ENCODE measurements at places on chromosomes 12 and 14. TPM values are rescaled to one million over a fixed set of nuclear protein-coding genes. Genes with fewer than 3 reads are reported as not detected.

CMA1 gene
- not detected for total RNA-seq

DNA sequence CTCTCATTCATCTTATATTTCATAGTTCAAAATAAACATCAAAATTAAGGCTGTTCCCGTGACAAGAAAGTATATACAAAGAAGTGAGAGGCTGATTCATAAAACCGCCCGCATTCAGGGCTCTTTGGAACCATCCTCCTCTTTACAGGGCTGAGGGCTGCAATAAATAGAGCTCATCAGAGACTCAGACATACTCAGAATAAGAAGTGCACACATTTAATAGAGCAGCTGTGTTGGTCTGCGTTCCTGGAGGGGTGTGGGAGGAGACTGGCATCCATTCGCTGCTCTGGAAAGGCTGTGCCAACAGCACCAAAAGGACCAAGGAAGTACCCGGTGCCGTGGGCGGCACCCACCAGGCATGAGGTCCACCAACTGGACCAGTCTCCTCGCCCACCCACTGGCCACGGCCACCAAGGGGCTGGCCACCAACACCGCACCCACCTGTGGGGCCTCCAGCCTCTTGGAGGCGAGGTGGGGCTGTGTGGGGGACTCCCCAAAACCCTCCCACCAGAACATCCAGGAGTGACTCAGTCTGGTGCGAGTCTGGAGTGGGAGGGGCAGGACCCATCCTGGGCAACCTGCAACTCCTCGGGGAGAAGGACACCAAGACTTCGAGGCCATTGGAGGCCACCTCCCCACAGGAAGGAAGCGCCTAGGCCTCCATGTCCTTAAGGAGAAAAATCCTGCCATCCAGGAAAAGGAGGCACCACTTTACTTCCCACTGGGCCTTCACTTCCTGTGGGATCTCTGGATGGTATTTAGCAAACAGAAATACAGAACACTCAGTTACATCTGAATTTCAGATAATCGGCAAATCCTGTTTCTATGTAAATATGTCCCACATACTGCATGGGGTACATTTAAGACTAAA lies 32.7 kb downstream of the VCPKMT start:
- H3K27me3 ChIP-seq: no peaks in the 10 kb centered on the region
- H3K36me3 ChIP-seq: no peaks in the 10 kb centered on the region
- H3K27ac ChIP-seq: peak overlapping the region; percentile 64
- DNase-seq: no peak

- no peaks in the 10 kb centered on the region for H3K27me3 ChIP-seq
- no peaks in the 10 kb centered on the region for H3K36me3 ChIP-seq
- DNase-seq: no peak
- no peak overlapping the region for H3K27ac ChIP-seq
- no peaks in the 10 kb centered on the region for H3K4me1 ChIP-seq
Measured at GRCh38 chr14:50082308-50082742, 34.0 kb downstream of the VCPKMT start.

GRCh38 chr12:32533971-32534590 lies 134.7 kb downstream of the FGD4 start:
- H3K27me3 ChIP-seq: no peaks in the 10 kb centered on the region
- H3K4me1 ChIP-seq: peaks cover 25% of the 10 kb centered on the region
- peak overlapping the region; percentile 42 for H3K4me3 ChIP-seq
- no peaks in the 10 kb centered on the region for H3K36me3 ChIP-seq
- peak overlapping the region; percentile 72 for H3K27ac ChIP-seq
- DNase-seq: peak; percentile 82

DNA sequence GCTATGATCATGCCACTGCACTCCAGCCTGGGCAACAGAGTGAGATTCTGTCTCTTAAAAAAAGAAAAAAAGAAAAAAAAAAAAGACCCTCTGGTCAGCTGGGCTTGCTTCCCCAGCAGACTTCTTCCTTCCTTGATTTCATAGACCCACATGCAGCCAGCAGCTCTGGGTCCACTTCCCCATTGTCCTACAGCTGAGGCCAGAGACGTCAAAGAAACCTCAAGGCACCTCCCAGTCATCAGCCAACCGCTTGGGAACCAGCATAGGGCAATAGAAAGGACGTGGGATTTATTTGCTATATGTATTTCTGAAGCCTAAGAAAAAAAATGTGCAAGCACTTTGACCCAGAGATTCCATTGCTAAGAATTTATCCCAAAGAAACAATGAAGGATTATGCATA lies 35.4 kb upstream of the SPPL3 start:
- no peaks in the 10 kb centered on the region for H3K27me3 ChIP-seq
- peak; percentile 74 for DNase-seq
- peak overlapping the region; percentile 39 for H3K27ac ChIP-seq
- H3K36me3 ChIP-seq: no peaks in the 10 kb centered on the region

DNA sequence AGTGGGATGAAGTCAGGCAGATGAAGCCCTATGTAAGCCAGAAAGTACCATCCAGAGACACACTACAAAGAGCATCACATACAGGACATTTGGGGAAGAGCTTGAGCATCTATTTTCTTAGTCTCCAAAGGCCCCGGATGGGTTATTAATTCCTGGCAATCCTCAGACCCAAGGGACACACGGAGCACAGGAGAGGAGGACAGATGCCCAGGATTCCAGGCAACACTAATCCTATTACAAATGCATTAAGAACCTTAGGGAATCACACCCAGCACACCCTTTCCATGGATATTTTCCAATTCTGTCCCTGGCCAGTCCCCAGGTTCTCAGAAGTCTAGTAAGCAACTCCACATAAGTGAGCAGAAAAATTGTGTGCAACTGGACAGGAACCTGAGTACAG lies 65.9 kb downstream of the CMKLR1 start:
- no peaks in the 10 kb centered on the region for H3K4me1 ChIP-seq
- DNase-seq: no peak
- no peaks in the 10 kb centered on the region for H3K36me3 ChIP-seq
- H3K4me3 ChIP-seq: no peak overlapping the region

- no peak overlapping the region for H3K4me3 ChIP-seq
- no peak for DNase-seq
- no peaks in the 10 kb centered on the region for H3K27me3 ChIP-seq
Measured at GRCh38 chr14:80965037-80965436, 9.6 kb downstream of the TSHR start.

EIF2S3B gene
- total RNA-seq: 1.1 TPM

GRCh38 chr12:56271031-56271430 lies 4.3 kb downstream of the COQ10A start:
- no peak for DNase-seq
- H3K4me1 ChIP-seq: no peaks in the 10 kb centered on the region
- no peak overlapping the region for H3K4me3 ChIP-seq
- no peaks in the 10 kb centered on the region for H3K27me3 ChIP-seq
- peak overlapping the region; percentile 51 for H3K27ac ChIP-seq
